Activated naive CD8-positive, alpha-beta T cell treated with anti-CD3 and anti-CD28 coated beads for 36 hours (primary cell): ENCODE measurements at places on chromosomes 5 and 9. TPM values are rescaled to one million over a fixed set of nuclear protein-coding genes. Genes with fewer than 3 reads are reported as not detected.

DNLZ gene
- total RNA-seq: 26.2 TPM

SLC1A1 gene
- total RNA-seq: 0.23 TPM

TOR2A gene
- total RNA-seq: 17.7 TPM

FCN1 gene
- not detected for total RNA-seq

LCN1 gene
- total RNA-seq: not detected

THBS4 gene
- 0.76 TPM for total RNA-seq

LCN2 gene
- not detected for total RNA-seq

ABO gene
- not detected for total RNA-seq

MAP3K1 gene
- 10.6 TPM for total RNA-seq

ANKDD1B gene
- not detected for total RNA-seq

GABRA1 gene
- not detected for total RNA-seq

PCDHB9 gene
- total RNA-seq: not detected

KCNN2 gene
- not detected for total RNA-seq

CDH10 gene
- not detected for total RNA-seq

GADD45G gene
- total RNA-seq: 1.4 TPM

LIX1 gene
- not detected for total RNA-seq
